A172 (cell line): ENCODE measurements at places on chromosomes 1 and 21. TPM values are rescaled to one million over a fixed set of nuclear protein-coding genes. Genes with fewer than 3 reads are reported as not detected.

DNA sequence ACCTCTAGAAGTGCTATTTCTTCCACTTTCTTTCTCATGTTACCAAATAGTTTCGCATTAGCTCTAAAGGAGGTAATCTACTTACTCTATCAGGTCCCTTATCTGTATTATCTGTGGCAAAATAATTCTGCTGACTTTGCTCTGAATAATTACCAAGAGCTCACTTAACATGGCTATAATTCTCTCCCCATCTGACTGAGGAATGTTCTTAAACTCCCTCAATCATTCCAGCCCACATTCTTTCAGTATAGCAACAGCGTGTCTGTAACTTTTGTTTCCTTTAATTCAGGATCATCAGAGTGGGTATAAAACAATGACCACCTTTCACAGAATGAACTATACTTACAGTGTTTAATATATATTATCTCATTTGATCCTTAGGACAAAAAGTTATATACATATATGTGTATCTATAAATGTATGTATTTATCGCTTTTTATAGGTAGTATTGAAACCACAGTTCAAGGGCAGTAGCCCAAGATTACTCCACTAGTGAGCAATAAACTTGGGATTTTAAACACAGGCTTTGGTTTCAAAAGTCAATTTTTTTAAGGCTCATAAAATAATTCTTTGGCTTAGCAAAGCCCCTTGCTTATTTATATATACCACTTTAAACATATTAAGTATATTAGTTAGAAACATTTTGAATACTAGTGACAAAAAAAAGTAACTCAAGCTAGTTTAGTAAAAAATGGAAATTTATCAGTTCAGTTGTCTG is 36.1 kb upstream of the ST6GALNAC3 start:
- peak; percentile 35 for DNase-seq

DNA sequence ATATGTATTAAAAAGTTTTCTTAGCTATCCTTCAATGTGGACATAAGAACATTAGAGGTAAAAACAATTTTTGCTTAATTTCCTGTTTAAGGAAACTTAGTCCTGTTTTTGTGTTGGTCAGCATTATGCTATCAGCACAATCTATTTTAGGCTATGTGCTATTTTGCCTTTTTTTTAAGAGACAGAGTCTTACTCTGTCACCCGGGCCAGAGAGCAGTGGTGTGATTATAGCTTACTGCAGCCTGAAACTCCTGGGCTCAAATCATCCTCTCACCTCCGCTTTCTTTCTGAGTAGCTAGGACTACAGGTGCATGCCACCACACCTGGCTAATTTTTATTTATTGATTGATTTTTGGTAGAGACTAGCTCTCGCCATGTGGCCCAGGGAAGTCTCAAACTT is 199.1 kb upstream of the TMPRSS15 start:
- DNase-seq: no peak

GRCh38 chr1:62954758-62955157 is 170.8 kb downstream of the ATG4C start:
- DNase-seq: no peak

NECTIN4 gene
- 1.6 and 2.2 TPM in 2 replicates for total RNA-seq

DNA sequence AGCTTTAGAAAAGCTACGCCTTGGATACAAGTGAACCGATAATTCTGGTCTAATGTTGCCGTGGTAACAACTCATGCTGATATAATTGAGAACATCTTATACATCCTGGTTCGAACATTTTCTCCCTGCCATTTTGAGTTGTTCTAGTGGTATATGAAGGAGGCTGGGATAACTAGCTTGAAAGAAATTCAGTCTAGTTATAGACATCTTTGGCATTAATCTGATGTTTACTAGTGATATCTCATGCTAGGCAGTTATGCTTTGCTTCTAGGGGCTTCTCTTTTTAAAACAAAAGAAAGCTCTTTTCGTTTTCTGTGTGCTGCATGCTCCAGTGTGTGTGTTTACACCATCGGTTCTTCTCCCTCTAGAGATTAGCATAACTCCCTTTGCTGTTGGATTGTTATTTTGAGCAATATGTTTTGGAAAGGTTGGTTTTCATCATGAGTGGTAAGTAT is 20.5 kb downstream of the PRKACB start:
- DNase-seq: no peak

DNA sequence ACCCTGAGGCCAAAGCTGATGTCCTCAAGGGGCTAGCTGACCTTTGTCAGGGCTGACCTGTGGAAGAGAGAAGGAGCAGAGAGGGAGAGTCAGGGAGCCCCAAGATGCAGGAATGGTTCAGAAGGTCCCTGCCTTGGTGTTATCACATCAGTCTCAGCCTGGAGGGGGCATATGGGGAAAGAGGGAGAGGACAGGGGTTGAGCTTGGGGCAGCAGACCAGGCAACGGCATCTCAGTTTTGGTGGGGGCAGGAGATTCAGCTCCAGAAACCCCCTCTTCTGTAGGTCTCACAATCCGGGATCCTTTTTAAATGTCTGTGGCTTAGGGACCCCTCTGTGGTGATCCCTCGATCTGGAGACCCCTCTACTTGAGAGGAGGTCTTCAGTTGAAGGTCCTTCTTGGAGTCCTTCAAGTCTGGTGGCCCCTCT is 815 bp downstream of the S100A13 start:
- no peak for DNase-seq

- no peak for DNase-seq
Observed at GRCh38 chr1:71885171-71885570, 397.2 kb downstream of the NEGR1 start.

SLFNL1 gene
- total RNA-seq: 0.02 and 0.17 TPM in 2 replicates

- peak; percentile 13 for DNase-seq
Observed at GRCh38 chr1:89821322-89822108, 683 bp downstream of the LRRC8D start.
